Urothelium cell line (cell line): ENCODE measurements at places on chromosomes 4 and X.
A peak's percentile ranks its signal among the peaks of the same experiment; 100 is the strongest.

- DNase-seq, result peak; percentile 59
These were observed 2.0 kb upstream of the FATE1 start for GRCh38 chrX:151713849-151714248.

DNA sequence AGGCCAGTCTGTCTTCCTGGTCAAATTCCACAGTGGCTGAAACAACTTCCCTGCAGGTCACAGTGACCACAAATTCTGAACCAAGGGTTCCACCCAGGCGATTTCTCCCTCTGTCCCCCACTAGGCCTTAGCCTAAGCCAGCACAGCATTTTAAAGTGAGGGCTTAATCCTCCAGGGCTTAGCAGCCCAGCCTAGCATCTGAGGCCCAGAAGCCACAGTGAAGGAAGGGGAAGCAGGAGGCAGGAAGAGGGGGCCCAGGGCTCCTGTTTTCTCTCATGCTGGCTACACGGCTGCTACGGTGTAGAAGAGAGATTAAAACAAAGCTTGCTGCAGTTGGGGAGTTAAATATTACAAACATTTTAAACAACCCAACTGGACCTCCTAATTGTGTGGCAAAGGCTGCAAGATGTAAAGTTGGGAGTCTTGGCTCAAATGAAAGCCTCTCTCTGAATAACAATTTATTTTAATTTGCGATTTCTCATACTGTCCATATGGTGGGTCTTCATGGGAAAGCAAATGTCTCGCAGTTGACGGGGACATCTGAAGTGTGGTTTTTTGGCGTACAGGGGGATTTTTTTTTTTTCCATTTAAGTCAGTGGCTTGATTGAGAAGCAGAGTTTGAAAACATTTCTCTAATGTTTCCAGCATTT, 170.8 kb upstream of the RAI2 start:
- no peak for DNase-seq

DNA sequence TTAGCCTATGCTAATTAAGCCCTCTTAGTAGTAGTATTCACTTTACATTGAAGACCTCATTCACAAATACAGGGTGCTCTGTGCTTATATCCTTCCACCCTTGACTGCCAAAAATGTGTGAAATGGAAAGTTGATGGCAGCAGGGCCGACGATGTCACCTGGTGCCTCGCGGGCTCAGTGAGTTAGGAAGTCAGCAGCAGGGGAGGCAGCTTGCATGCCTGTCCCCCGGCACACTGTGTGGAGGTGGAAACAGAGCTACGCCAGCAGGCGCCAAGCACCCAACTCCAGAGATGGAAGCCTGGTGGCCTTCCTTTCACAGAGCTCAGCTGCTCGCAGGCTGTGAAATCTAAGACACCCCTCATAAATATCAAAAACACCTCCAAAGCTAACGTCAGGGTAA, 8.4 kb downstream of the MSL3 start:
- no peak for DNase-seq

GRCh38 chr4:53682196-53682595, 90.9 kb upstream of the LNX1 start:
- DNase-seq, result no peak

GRCh38 chr4:88857588-88857987, 160.0 kb upstream of the NAP1L5 start:
- DNase-seq, result peak; percentile 10

- no peak for DNase-seq
These were observed 459.4 kb upstream of the LCORL start for GRCh38 chr4:18480928-18481327.

GRCh38 chr4:100288811-100289529, 98.7 kb upstream of the DDIT4L start:
- no peak for DNase-seq

GRCh38 chr4:150089732-150090131, 11.5 kb downstream of the DCLK2 start:
- no peak for DNase-seq

DNA sequence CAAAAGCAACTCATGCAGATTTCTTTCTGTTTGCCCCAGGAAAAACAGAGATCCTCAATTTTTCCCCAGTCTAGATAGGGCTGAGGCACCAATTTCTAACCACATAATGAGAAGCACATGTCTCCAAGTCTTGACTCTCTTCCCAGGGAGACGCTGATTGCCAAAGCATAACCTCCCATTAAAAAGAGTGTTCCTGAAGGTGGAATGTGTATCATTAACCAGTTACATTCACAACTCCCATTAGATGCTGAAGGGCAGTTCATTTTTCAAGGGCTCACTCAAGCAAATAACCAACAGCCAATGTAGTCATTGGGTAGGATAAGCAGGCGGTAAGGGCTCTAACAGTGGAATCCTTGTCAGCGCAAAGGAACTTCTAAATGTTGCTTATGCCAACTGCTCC, 27.5 kb downstream of the TMEM47 start:
- no peak for DNase-seq
